ENCODE measurements at places on chromosomes 5 and 9.
A peak's percentile ranks its signal among the peaks of the same experiment; 100 is the strongest.

- no peak for DNase-seq
Measured at GRCh38 chr5:96067894-96068614, 106.4 kb upstream of the ELL2 start.

- DNase-seq: no peak
Measured at GRCh38 chr9:8012986-8013385, 213.4 kb upstream of the DMAC1 start.

- DNase-seq: no peak
Measured at GRCh38 chr9:136865768-136866103, 372 bp downstream of the EDF1 start.

GRCh38 chr9:90808890-90809685 is 7.5 kb downstream of the SYK start:
- DNase-seq: peak; percentile 82

DNA sequence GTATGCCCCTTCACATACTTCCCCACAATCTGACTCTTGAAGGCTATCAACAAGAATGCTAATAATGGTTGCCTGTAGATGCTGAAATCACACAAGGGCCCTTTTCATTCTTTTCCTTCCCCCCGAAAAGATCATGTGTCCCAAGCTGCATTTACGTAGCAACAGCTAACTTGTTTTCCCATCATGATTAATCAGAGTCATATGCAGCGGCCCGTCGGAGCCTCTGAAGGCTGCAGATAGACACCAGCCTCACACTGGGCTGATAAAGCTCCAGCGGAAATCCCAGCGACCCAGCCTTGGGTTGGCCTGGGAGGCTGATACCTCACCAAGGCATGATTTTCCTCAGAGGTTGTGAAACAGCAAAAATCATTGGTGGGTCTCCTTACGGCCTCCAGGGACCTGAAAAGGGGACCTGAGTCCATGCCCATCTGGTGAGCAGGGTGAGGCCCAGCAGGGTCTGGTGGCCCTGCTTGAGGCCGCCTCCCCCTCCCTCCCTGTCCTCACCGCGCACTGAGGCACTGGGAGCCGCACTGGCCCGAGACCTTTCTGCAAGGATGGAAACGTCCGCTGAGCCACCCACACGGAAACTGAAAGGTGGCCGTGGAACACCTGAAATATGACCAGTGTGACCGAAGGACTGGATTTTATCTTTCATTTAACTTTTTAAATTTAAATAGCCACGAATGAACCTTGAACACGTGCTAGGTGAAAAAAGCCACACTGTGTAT is 114.2 kb upstream of the PHYKPL start:
- DNase-seq: no peak

DNA sequence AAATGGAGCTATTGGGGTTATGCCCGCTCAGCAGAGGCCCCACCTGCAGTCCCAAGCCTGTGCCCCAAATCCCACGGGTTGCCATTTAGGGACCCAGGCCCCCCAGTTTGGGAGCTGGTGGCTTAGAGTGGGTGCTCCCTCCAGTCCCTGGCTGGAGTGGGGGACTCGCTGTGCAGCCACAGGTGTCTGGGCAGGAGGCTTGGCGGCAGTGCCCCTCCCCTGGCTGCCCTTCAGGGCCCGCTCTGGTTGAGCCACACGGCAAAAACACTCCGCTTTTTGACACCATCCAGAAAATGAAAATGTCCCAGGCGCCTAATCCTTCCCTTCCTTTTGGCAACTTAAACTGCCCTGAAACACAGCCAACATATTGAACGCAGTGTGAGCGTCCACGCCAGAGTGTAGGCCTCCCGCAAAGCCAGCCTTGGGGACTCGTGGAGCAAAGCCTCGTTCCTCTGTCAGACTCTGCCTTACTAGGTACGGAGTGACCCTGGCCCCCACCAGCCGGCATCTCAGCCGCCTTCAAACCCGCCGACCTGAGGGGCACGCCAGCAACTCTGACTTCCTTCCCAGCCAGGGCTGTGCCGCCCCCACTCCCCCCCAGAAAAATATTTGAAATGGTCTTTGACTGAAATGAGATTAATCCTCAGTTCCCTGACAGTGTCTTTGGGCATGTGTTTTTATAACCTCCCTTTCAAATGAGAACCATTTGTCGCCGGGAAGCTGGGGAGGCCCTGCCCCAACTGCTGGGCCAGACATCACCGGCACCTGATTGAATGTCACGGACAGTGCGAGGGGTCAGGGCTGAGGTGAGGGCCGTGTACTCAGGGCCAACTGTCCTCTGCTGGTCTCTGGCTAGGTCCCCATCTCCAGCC is 98.5 kb upstream of the LMX1B start:
- no peak for DNase-seq

- DNase-seq: peak; percentile 87
Measured at GRCh38 chr5:154179846-154180710, 10.5 kb upstream of the GALNT10 start.

DNA sequence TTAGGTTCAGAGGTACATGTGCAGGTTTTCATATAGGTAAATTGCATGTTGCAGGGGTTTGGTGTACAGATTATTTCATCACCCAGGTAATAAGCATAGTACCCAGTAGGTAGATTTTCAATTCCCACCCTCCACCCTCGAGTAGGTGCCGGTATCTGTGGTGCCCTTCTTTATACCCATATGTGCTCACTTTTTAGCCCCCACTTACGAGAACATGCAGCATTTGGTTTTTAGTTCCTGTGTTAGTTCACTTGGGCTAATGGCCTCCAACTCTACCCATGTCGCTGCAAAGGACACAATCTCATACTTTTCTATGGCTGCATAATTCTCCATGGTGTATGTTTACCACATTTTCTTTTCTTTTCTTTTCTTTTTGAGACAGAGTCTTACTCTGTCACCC is 21.2 kb downstream of the ITK start:
- no peak for DNase-seq

- peak; percentile 82 for DNase-seq
Measured at GRCh38 chr9:127935765-127936221, 1.9 kb downstream of the DPM2 start.

- peak; percentile 72 for DNase-seq
Measured at GRCh38 chr5:83474161-83474796, 2.7 kb downstream of the VCAN start.

- no peak for DNase-seq
Measured at GRCh38 chr5:162487528-162488525, 420.3 kb downstream of the GABRG2 start.

DNA sequence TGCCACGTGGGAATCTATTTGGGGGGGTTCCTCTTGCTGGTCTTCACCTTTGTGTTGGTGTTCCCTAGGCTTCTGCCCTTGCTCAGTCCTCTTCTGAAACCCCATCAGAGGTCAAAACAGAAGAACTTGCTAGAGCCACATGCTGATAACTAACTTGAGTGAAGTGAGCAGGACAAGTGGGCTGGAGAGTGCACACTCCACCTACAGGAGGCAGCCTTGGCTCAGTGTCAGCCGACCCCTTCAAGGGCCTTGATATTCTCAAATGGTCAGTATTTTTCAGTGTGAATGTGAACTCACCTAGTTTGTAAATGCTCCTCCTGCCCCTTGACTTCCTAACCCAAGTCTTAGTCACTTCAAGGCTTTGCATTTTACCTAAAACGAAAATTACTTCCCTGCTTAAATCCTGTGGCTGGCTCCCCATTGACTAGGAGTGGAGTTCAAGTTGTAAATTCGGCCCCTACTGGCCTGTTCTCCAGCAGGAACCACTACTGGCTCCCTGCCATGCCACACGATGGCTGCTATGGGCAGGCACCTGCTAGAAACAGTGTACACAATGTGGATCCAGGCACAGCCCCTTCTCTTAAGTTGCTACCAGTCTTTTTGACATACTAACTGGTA is 3.6 kb upstream of the SLC1A3 start:
- DNase-seq: peak; percentile 58

DNA sequence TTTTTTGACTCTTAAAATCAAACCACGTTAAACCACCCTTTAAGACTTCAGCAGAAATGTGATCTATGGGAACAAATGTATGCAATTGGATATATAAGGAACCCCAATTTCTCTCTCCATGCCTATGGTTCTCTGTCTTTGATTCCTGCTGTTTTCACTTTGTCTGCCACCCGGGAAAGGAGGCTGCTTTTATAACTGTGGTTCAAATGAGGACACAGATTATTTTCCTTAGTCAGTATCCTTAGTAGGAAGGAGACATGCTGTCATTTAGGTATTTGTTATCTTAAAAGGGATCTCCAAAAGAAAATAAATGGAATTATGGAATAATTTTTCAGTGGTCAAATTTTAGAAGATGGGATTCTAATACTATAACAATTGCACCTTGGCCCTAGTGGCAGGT is 176.1 kb upstream of the NREP start:
- DNase-seq: no peak

DNA sequence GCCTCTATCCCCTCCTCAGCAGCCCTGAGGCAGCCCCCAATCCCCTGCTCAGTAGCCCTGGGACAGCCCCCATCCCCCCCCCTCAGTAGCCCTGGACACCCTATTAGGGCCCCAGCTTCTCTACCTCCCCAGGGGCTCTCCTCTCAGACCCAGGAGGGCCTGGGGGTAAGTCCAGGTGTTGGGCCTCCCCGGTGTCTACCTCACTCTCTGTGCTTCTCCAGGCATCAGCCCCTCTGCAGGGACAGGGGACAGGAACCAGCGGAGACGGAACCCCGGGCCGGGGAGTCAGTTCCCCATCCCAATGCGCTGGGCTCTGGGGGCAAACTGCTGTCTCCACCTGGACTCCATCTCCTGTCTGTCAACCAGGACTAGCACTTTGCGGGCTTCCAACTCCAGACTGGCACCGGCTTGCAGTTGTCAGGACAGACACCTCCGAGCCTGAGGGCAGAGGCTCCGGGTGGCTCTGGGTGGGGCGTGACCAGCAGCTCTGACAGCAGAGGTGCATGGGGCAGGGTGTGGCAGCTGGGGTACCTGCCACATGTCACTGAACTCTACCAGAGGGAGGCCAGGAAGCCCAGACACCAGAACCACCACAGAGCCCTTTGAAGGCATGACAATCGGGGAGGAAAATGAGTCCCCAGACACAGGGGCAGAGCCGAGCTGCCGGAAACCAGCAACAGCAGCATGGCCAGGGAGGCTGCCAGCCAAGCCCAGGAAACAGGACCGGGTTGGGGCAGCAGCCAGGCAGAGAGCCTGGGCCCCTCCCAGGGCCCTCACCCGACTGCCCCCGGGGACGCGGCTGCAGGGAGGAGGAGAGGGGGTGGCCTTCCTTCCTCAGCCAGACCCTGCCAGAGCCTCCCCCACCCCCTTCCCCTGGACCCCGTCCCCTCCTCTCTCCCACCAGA is 17.7 kb upstream of the UBAC1 start:
- peak; percentile 72 for DNase-seq

DNA sequence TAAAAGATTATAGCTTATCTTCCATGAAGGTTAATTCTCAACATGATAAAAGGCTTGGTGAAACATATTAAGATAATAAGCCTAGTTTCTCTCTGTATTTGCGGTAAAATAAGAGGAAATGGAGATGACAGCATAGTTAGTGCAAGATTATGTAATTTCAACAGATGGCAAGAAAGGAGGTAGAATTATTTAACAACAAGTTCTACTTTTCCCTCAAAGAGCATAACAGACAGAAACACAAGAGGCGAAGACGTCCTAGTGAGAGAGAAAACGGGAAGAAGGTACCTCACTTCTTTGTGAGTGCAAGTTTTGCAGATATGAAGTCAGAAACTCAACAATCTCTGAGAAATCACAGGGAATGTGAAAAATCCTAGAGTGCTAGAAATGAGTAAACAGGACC is 144.8 kb upstream of the ADCY2 start:
- DNase-seq: peak; percentile 69

- peak; percentile 17 for DNase-seq
Measured at GRCh38 chr5:142222225-142222865, 102.5 kb downstream of the SPRY4 start.

DNA sequence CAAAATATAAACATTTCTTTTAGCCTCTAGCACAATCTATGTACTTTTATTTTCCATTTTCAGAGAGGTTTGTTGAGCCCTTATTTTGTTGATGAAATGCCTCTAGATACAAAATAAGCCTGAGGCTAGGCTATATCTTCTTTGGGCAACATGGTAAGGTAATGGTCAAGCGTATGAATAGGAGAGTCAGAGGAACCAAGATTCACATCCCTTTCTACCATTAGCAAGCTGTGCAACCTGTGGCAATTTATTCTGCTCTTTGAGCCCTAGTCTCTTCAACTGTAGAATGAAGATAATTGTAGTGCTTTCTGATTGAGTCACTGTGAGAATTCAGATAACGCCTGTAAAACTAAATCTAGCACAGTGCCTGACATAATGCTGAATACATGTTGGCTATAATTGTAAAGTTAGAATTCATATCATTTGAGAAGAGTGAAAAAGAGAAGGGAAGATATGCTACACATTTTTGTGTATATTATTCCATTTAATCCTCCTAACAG is 412.5 kb downstream of the CCDC171 start:
- DNase-seq: no peak

DNA sequence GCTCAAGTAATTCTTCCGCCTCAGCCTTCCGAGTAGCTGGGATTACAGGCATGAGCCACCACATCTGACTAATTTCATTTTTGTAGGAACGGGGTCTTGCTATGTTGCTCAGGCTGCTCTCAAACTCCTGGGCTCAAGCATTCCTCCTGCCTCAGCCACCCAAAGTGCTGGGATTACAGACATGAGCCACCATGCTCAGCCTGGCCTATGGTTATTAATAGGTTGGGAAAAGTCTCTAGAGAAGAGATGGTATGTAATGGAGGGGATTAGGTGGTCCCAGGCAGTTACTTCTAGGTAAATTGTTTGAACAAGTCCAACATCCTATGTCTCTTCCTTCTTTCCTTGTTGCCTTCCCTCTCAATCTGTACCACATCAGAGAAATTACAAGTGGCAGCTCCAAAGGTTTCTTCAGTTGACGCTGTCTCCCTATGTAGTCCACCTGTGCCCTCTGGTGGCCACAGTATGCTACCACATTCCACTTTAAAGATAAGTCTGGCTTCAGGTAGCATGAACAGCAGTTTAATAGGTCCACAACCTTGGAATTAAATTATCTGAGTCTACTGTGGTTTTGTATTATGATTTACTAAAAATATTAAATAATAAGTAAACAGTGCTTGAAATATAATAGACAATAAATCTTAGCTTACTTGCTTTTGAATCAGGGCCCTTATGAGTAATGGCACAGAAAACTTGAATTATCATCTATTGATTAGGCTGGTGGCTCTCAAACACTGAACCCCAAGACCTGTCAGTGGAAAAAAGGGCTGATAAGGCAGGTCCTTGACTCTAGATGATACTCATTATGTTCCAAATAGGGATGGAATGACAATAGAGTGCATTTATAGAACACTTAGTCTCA is 9.7 kb downstream of the TIGD6 start:
- DNase-seq: peak; percentile 91

- no peak for DNase-seq
Measured at GRCh38 chr9:133987946-133988665, 4.0 kb downstream of the VAV2 start.

- no peak for DNase-seq
Measured at GRCh38 chr9:38694676-38695075, 25.3 kb downstream of the FAM240B start.

GRCh38 chr5:15645381-15646160 is 145.6 kb downstream of the FBXL7 start:
- no peak for DNase-seq
